CD4-positive, alpha-beta T cell treated with Interleukin-4 for 1 hour (primary cell): ENCODE measurements at places on chromosomes 5 and 9.

DNA sequence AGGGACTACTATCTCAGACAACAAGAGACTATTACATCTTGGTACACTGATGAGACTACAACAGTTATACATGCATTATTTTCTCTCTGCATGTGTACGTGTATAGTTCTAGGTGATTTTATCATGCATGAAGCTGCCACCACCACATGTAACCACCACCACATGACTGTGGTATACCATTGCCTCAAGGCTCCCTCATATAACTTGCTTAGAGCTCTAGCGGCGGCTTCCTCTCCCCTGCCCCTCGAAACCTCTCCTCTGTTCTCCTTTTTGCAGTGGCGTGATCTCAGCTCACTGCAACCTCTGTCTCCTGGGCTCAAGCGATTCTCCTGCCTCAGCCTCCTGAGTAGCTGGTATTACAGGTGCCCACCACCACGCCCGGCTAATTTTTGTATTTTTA is 162.3 kb downstream of the AOPEP start:
- DNase-seq: no peak

DNA sequence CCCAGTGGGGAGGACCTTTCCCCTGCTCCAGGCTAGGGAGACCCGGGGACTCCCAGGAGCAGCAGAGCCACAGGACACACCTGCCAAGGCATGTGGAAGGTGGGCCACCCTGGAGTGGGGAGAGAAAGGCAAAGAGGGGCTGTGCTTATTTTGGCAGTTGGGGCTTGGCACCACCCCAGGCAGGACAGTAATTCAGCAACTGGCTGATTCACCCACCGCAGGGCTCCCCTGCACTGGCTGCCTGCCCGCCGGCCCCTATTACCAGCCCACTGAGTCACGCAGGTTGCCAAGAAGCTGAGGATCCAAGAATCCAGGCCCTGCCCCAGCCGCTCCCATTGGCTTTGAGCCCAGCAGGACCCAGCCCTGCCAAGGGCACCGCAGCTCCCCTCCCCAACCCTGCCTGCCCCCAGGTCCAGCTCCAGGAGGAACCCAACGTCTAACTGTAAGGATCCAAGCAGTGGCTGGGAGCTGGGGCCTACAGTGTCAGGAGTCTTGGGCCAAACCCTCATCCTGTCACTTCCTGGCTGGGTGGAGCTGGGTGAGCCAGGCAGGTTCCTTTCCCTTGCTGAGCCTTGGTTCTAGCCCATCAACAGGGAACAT is 14.2 kb upstream of the RALGDS start:
- peak; percentile 52 for DNase-seq

DNA sequence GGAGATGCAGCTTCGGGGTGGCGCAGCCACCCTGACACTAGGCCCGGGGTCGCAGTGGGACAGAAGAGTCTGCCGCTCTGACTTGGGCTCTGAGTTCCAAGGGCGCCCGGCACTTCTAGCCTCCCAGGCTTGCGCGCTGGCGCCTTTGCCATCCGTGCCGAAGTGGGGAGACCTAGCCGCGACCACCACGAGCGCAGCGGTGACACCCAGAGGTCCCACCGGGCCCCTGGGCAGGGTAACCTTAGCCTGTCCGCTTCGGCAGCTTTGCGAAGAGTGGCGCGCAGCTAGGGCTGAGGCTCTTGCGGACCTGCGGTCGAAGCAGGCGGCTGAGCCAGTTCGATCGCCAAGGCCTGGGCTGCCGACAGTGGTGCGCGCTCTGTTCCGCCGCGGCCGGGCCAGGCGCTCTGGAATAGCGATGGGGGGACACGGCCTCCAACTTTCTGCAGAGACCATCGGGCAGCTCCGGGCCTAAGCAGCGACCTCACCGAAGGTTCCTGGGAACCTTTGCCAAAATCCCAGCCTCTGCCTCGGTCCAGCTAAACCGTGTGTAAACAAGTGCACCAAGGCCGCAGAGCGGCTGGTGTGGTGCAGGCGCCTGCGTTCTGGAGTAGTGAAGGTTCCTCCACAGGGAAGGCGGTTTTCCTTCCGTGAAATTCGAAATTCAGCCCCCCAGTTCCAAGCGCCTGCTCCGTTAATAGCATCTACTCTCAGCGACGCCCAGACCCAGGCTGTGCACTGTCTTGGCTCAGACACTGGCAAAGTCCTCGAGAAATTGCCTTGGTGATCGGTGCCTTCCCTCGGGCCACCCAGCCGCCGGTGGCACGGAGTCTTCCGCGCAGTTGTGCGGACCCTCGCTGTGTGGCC is 7.4 kb downstream of the TLX3 start:
- DNase-seq: no peak

DNA sequence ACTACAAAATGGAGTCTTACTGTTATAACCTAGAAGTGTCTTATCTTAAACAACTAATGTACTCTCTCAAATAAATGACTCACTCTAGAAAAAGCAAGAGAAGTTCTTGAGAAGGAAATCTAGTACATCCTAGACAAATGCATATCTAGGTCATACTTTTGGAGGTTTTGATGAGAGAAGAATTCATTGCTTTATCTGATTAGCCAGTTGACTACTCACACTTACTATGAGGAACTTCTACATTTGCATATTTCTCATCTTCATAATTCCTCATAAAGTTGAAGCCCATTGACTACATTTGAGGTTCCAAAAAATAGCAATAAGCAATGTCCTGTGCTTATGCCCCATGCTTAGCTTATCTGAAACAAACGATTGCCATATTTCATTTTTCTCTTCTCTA is 2.8 kb downstream of the JAKMIP2 start:
- no peak for DNase-seq

GRCh38 chr9:118957585-118957984 is 411.6 kb downstream of the BRINP1 start:
- DNase-seq: no peak

GRCh38 chr5:132300577-132301343 is 6.6 kb downstream of the SLC22A4 start:
- no peak for DNase-seq

GRCh38 chr9:133729617-133730281 is 8.4 kb downstream of the SARDH start:
- no peak for DNase-seq

- no peak for DNase-seq
Measured at GRCh38 chr5:79297661-79298060, 61.7 kb downstream of the JMY start.

GRCh38 chr5:19104948-19105347 is 883.1 kb downstream of the CDH18 start:
- DNase-seq: no peak

DNA sequence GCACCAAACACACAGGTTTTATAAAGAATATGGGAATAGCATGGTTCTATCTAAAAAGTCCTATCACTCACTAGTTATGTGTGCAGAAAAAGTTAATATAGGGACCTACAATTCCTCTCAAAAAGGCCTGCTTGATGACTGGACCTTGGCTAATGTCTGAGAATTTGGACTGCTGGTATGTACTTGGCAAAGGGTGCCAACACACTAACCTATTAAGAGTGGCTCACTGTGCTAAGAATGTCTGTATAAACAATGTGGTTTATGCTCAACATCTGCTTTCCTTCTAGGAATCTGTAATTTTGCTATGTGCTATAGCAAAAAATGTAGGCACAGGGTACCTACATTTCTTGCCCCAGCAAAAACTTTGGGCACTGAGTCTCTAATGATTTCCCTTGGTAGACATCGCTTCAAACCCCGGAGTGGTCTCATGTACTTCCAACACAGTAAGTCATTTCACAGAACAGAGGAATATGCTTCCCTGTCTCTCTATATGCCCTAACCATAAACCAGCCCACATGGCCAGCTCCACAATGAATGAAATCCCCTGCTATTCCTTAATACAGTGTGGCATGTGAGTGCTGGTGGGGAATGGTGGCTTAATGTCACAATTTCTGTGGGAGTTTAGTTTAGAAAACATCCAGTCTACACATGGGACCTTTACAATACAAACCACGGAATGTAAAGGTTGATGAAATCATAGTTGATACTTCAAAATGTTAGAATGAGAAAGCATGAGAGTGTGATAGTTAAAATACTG is 101.7 kb downstream of the UBAP2 start:
- DNase-seq: no peak

GRCh38 chr5:86626149-86626548 is 8.4 kb downstream of the COX7C start:
- DNase-seq: no peak

DNA sequence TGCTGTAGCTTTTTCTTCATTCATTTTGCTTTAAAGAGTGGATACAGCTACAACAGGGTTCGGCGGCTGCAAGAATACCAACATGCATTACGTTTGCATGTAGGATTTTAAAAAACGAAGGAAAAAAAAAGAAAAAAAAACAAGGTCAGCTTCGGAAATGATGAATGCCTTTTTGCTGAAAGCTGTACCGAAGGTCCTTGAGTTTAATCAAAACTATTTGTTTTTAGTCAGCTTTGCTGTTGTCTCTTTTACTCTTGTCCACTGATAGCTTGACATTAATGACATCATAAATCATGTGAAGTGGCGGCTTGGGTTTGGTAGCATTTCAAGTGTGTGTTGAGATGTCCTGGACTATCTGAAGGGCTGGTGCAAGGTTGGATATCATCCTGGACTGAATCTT is 779.1 kb downstream of the NR2F1-AS1 start:
- DNase-seq: no peak

DNA sequence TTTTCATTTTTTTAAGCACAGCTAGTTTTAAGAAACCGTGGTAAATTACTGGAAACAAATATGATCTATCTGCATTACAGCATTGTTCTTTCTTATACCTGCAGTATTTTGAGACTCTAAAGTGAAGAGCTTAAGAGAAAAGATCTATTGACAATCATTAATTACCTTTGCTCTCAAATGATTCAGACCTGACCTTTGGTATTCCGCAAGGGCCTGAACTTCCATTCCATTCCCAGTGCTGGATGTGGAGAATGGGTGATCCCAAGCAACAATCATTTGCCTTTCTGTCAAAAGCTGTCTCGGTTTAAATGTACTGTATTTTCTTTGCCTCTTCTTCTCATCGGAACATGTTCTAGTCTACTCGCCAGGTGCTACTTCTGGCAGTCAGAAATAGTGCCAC is 18.9 kb downstream of the NREP start:
- DNase-seq: no peak

- no peak for DNase-seq
Measured at GRCh38 chr5:150105928-150106615, 19.7 kb upstream of the CSF1R start.

DNA sequence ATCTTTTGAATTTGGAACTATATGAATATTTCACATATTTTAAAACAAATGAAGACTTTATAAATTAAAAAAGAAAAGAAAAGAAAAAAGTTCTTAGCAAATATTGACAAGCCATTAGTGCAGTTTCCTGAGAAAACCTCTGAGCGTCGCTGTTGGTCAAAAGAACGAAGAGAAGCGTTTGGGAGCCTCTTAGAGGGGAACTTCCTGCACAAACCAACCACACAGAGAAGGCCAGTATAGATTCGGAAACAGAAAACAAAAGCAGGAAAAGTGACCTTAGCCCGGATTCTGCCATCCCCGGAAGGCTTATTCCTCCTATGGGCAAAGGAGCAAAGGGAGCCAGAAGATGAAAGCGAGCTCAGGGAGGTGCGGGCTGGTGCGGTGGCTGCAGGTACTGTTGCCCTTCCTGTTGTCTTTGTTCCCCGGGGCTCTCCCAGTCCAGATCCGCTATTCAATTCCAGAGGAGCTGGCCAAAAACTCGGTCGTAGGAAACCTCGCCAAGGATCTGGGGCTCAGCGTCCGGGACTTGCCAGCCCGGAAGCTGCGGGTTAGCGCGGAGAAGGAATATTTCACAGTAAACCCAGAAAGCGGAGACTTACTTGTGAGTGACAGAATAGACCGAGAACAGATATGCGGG is at the start of gene PCDHGB2:
PCDHGB2 (plus strand) TSS at position 205 of the 637 bp plus-strand sequence; CDS start at position 347, 142 bp downstream.
- DNase-seq: peak; percentile 49

DNA sequence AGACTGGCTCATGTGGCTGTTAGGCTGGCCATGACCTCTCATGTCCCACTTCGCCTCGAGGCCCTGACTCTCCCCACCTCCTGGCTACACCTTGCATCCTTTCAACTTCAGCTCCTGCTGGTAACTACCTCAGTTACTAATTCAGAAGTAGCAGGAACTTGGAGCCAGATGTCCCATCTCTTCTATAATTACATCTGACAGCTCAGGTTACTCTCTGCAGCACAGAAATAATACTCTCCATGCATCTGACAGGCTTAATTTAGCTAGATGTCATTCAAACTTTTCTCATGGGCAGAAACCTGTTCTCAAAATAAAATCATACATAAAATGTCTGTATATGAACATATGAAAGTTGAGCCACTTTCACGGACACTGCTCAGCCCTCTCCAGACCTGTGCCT is 92.2 kb upstream of the IL33 start:
- no peak for DNase-seq

- no peak for DNase-seq
Measured at GRCh38 chr5:135436951-135437418, 10.2 kb downstream of the DCANP1 start.

- DNase-seq: no peak
Measured at GRCh38 chr5:134578578-134579283, 53.3 kb downstream of the JADE2 start.

GRCh38 chr5:151682240-151682639 is 4.5 kb downstream of the SPARC start:
- DNase-seq: no peak

GRCh38 chr5:41736641-41737040 is 133.6 kb downstream of the OXCT1 start:
- DNase-seq: no peak

DNA sequence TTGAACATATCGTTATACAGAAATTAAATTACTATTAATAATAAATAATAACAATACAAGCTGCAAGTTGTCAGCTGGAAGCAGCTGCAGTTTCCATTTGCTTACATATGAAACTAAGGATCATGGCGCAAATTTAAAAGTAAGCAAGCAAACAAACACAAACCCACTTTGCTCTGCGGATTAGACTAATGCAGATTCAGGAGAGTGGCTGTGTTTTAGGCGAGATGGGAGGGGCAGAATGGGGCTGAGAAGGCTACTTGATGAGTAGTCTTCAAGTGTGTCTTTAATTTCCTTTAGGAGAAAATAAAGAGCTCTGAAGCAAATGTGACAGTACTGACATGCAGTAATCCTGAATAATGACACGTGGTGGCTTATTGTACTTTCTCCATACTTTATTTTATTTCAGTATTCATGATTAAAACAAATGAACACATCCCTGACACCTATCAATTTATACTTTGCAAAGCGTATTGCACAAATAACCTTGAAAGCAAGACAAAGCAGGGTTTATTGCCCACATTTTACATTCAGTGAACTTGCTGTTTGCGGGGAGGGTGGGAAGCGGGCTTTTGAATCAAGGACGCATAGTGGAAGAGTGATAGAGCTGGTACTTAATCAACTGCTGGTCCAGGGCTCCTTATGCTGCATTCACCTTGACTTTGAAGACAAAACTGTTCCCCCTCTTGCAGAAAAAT is 221.4 kb upstream of the TRIM32 start:
- DNase-seq: no peak

- DNase-seq: no peak
Measured at GRCh38 chr5:120454094-120454798, 9.9 kb upstream of the PRR16 start.
